NCI-H2171 (cell line): ENCODE measurements at places on chromosomes 13 and 19.
A peak's percentile ranks its signal among the peaks of the same experiment; 100 is the strongest.

DNA sequence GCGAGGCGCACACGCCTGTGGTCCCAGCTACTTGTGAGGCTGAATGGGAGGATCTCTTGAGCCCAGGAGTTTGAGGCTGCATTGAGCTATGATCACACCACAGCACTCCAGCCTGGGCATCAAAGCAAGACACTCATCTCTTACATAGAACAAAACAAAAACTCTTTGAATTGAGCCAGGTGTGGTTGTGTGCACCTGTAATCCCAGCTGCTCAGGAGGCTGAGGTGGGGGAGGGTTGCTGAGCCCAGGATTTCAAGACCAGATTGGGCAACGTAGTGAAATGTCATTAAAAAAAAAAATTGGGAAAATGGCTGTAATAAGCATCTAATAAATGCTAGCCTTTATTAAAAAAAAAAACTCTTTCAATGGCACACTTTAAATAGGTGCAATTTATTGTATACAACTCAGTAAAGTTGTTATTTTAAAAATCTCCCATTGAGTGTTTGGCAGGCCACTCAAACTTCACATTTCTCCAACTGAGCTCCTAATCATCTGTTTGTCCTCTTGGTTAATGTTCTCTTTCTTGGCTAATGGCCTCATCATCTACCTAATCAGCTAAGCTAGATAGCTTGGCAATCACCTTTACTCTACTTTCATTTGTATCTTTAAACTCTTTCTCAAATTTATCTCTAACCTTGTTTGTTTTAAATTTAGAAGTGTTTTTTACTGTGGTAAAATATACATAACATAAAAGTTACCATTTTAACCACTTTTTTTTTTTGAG, 28.1 kb upstream of the HMGB1 start:
- no peak for DNase-seq

GRCh38 chr13:31786011-31786410, 46.7 kb downstream of the RXFP2 start:
- no peak for DNase-seq

DNA sequence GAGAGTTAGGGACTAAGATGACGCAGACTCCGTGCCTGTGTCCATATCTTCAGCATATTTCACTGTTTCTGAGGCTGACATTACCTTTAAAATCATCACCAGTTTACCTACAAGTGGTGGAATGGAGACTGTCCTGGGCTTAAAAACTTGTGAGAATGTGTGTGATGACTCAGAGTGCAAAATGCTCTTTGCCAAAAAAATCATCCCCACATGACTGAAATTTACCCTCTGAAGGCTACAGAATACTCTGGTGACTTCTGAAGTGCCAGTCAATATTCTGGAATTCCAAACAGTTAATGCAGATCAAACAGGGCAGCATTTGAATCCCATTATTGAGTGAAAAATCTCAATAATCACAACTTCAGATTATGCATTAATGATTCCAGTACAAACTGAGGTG, 901.4 kb downstream of the EFNB2 start:
- DNase-seq: no peak

GRCh38 chr13:66407128-66407527, 823.0 kb downstream of the PCDH9 start:
- no peak for DNase-seq

GRCh38 chr19:51121257-51121656, 3.4 kb upstream of the SIGLEC9 start:
- DNase-seq: no peak

GRCh38 chr19:41688687-41689086, 617 bp upstream of the CEACAM7 start:
- DNase-seq: no peak

DNA sequence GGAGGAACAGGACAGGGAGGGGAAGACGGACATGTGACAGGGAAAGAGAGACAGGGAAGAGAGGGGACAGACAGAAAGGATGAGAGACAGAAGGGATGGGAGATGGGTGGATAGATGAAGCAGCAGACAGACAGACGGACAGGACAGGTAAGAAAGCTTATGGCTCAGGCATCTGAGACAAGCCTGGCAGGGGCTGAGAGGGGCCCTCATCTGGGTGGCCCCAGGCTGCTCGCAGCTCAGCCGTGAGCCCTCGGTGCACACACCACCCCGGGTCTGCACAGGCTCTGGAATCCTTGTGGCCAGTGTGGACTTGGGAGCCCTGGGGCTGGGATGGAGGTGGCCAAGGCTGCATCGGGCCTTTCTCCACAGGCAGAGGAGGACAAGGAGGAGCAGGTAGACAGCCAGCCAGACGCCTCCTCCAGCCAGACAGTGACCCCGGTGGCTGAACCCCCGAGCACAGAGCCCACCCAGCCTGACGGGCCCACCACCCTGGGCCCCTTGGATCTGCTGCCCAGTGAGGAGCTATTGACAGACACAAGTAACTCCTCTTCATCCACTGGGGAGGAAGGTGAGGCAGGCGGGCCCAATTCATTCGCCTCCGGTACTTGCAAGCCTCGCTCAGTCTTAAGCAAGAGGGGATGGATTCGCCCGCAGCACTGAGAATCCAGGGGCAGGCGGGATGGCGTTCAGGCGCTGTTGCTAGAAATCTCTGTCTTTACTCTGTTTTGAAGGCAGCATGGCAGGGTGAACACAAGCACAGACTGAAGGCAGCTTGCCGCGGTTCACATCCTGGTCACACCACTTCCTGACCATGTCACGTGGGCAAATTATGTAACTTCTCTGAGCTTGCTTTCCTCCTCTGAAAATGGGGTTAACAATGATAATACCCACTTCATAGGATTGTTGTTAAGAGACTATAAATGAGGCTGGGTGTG, 14.0 kb downstream of the GRAMD1A start:
- DNase-seq: no peak

DNA sequence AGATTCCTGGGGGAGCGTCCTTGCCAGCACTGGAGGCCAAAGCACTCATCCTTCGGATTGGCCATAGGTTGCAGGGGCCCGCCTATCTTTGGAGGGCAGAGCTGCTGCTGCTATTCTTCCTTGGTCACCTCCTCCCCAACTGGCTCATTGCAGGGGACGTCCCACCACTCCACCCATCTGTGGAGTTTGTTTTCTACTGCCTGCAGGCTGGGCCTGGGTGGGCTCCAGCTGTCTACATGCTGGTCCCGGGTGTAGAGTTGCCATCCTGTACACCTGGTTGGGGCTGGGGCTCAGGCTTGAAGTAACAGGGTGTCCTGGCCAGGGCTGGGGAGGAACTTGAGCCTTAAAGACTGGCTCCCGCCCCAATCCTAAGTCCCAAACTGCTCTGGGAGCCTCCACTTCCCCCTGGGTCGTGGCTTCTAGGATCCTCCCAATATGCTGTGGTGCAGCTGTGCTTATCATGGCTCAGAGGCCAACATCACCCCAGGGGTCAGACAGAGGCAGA, 2.1 kb downstream of the RNF225 start:
- no peak for DNase-seq

GRCh38 chr19:47499863-47500830, 14.7 kb downstream of the NAPA start:
- no peak for DNase-seq

DNA sequence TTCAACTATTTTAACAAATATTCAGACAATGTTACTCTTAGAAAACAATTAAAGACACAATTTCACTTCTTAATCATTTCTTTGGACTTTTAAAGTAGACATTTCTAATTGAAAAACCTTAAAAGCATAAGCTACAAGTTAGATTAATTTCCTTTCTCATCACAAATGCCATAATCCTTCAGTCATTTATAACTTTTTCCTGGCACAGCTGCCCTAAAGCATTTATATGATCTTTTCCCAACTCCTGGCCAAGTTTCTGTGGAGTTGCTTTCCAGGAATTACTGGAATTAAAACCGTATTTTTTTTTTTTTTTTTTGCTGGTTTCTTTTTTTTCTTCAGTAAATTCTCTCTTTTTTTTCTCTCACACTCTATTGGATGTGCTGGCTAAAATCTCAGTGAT, 615.9 kb downstream of the TBC1D4 start:
- no peak for DNase-seq

GRCh38 chr19:38336638-38337359, 1.2 kb downstream of the CATSPERG start:
- peak; percentile 98 for DNase-seq

GRCh38 chr13:110471833-110472162, 89.7 kb downstream of the RAB20 start:
- no peak for DNase-seq

DNA sequence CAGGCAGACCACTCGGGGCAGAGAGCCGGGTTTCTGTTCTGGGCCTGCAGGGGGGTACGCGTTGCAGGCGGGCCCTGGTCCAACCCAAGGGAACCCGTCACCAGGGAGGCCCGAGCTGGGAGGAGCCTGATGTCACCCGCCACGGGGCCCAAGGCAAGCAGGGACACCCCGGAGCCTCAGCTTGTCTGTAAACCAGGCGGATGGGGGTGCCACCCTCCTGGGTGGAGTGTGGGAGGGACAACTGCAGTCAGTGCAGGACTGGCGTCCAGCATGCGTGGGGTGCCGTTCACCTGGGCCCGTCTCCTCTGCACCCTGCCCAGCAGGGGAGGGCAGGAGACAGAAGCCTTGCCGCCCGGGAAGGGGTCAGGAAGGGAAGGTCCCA, 7.0 kb downstream of the CACTIN start:
- no peak for DNase-seq

- no peak for DNase-seq
Measured at GRCh38 chr19:49543032-49543431, 15.2 kb downstream of the RCN3 start.

DNA sequence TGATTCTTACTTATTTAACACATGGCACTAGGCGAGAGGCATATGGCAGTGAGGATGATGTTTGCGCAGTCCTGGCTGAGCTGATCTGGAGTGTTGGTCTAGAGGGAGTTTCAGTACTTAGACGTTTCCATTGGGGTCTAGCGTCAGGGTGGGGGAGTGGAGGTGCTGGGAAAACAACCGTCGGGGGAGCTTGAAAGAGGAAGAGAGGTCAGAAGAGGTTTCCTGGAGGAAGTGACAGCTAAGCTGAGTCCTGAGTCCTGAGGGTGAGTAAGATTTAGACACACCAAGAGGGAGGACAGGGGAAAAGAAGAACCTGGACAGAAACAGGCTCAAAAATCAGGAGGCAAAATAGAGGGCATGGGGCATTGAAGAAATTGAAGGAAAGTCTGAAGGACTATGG, 81.4 kb downstream of the ALOX5AP start:
- peak; percentile 1 for DNase-seq

DNA sequence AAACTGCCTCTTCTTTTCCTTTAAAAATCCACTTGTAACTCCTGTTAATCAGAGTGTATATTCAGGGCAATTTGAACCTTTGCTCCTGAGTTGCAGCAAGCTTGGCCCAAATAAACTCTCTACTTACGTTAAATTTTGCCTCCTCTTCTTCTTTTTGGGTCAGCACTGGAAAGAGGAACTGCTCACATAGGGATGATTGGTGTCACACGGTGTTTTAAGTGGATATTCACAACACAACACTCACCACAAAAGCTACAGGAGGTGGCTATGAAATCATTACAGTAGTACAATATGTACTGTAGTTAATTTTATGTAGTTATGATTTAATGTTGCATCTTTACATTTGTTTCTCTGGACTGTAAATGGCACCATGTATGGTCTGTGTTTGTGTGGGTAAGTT, 96.8 kb upstream of the DOCK9 start:
- DNase-seq: no peak

GRCh38 chr19:35919306-35919705, 11.2 kb upstream of the TYROBP start:
- no peak for DNase-seq

GRCh38 chr19:29966588-29967249, 24.7 kb downstream of the URI1 start:
- no peak for DNase-seq

GRCh38 chr19:50835785-50836542, 2.6 kb upstream of the KLK15 start:
- DNase-seq: peak; percentile 80

DNA sequence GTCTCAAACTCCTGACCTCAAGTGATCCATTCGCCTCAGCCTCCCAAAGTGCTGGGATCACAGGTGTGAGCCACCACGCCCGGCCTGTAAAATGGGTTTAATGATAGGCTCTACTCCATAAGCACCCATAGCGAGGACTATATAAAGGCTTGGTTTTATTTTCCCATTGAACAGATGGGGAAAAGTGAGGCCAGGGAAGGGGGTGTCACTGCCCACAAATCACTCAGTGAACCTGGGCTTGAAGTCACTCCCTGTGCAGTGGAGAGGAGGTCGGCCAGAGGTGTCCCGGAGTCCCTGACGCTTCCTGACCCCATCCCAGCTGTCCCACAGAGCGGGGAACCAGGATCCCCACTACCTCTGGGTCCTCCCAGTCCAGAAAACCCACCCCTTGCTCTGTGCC, 14.9 kb downstream of the TLE2 start:
- no peak for DNase-seq

GRCh38 chr19:31485472-31485871, 136.2 kb upstream of the TSHZ3 start:
- no peak for DNase-seq

- DNase-seq: no peak
Measured at GRCh38 chr13:83086948-83087347, 795.3 kb downstream of the SLITRK1 start.

GRCh38 chr19:20321139-20321763, 154.2 kb downstream of the ZNF486 start:
- no peak for DNase-seq

DNA sequence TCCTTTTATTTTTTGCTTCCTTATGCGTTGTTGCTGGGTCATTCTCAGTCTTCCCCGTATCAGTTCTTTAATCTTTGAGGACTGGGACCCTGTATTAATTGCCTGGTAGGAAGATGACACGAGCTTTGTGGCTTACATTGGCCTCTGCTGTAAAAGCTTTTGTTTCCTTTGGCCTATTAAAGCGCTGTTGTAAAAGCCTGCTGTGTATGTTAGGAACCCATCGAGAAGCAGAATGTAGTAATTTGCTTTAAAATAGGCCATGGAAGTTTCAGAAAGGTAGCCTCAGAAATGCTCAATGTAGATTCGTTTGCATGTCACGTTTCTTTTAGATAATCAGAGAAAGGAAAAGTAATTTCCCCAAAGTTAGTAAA, 257.5 kb upstream of the STARD13 start:
- DNase-seq: no peak

DNA sequence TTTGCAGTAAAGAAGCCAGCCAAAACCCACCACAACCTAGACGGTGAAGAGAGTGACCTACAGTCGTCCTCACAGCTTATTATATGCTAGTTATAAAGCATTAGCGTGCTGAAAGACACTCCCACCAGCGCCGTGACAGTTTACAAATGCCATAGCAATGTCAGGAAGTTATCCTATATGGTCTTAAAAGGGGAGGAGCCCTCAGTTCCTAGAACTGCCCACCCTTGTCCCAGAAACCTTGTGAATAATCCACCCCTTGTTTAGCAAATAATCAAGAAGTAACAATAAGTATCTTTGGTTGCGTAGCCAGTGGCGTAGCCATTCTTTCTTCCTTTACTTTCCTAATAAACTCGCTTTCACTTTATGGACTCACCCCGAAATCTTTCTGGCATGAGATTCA, 227.9 kb upstream of the ARGLU1 start:
- no peak for DNase-seq

- DNase-seq: no peak
Measured at GRCh38 chr19:23314505-23315251, 64.5 kb upstream of the ZNF724 start.

GRCh38 chr19:18416778-18417249, 2.4 kb upstream of the SSBP4 start:
- DNase-seq: peak; percentile 89

- no peak for DNase-seq
Measured at GRCh38 chr13:43520351-43520750, 266.4 kb downstream of the ENOX1 start.
